Stimulated activated CD4-positive, alpha-beta T cell treated with anti-CD3 and anti-CD28 coated beads, Interleukin-15, amount 100 ng/mL, for 1 hour (primary cell): ENCODE measurements at places on chromosomes 16 and 17.

DNA sequence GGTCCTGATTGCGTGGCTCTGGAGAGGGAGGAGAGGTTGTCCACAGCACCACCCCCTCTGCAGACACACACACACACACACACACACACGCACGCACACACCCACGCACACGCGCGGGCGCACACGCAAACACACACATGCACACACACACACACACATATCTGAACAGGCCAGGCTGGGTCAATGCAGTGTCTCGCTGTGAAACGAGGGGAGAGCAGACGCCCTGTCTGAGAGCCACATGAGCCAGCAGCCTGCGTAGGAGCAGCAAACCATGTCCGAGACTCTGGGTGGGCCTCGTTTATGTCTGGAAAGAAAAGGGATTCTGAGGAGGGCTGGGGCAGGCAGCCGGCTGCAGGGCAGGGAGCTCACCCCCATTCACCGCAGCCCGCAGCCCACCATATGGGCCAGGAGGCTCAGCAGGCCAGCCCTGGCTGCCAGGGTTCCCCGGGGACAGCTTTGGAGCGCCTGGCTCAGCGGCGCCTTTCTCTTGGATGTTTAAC is 93.3 kb upstream of the TNRC6C start:
- DNase-seq: no peak

GRCh38 chr16:86430814-86431213 is 79.5 kb upstream of the FOXF1 start:
- DNase-seq: no peak

- no peak for DNase-seq
Observed at GRCh38 chr16:48536614-48537200, 73.3 kb downstream of the N4BP1 start.

- DNase-seq: no peak
Observed at GRCh38 chr16:875182-876040, 74.9 kb upstream of the GNG13 start.

DNA sequence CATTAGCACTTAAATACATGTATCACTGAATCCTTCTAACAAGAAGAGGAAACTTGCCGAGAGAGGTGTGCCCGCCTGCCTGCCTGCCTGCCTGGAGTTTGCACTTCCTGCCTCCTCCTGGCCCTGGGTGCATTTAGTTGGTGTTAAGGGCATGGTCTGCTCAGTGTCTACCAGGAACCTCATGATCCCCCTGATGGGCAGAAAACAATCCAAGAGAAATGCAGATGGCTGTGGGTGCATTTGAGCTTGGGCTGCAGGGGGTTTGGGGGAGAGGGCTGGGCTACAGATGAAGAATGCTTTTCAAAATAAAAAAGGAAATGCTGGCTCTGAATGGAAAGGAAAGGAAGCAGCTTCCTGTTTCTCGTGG is 10.1 kb downstream of the KSR1 start:
- DNase-seq: no peak
